ENCODE measurements at places on chromosomes 4 and X.

GRCh38 chrX:42577936-42578470 lies 200.0 kb downstream of the PPP1R2C start:
- DNase-seq = no peak

DNA sequence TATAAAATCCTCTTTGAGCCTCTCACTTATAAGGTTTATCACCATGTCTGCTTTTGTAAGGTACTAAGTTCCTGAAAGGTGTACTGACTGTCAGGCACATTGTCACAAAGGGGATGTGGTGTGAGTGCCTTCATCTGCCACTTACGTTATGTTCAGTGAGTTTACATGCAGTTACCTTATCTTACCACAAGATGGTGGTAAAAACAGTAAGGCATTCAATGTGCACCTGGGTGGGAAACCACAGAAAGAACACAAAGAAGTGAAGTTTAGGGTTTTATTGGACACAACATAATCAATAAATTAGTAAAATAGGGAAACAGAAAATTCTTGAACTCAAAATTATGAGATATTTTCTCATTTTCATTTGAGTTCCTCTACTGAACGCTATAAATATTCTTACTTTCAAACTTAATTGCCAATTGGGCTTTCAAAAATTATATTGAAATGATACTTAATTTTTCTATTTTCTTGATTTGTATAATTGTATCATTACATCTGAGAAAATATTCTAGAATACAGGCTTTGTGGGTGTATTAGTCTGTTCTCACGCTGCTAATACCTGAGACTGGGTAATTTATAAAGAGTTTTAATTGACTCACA lies 650.8 kb downstream of the PCDH7 start:
- peak; percentile 5 for DNase-seq

DNA sequence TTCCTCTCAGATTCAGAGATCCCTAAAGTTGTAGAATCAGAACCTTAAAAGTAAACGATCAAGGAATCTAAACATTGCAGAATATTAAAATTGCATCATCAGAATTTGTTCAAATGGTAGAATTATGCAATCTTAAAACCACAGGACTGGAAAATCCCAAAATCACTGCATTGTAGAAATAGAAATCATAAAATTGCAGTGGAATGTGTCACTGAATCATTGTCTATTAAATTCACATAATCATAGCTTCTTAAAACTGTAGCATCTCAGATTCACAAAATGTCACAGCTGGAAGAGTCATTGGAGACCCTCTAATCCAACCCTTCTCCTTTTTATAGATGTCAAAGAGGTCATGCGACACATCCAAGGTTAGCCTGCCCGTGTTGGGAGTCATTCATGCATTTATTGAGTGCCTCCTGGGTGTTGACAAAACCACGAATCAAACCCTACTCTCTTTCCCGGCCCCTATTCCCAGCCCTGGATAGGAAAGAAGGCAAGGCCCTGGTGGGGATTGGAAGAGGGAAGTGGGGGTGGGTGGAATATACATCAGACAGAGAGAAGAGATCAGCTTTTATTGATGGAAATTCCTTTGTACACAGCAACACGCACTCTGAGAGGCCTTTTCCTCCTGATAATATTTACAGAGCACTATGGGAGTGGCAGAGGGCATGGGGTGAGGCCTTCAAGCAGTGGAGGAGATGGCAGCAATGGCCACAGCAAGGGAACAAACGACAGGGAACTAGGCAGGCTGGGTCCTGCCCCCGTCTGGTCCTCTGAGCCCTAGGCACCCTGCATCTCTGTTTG lies 15.4 kb downstream of the IQSEC2 start:
- no peak for DNase-seq

GRCh38 chr4:105838082-105838481 lies 57.2 kb upstream of the NPNT start:
- DNase-seq = no peak

- DNase-seq = no peak
Observed at GRCh38 chr4:137980641-137981040, 261.5 kb downstream of the SLC7A11 start.

- DNase-seq = no peak
Observed at GRCh38 chrX:136674270-136674985, 26.5 kb downstream of the CD40LG start.

DNA sequence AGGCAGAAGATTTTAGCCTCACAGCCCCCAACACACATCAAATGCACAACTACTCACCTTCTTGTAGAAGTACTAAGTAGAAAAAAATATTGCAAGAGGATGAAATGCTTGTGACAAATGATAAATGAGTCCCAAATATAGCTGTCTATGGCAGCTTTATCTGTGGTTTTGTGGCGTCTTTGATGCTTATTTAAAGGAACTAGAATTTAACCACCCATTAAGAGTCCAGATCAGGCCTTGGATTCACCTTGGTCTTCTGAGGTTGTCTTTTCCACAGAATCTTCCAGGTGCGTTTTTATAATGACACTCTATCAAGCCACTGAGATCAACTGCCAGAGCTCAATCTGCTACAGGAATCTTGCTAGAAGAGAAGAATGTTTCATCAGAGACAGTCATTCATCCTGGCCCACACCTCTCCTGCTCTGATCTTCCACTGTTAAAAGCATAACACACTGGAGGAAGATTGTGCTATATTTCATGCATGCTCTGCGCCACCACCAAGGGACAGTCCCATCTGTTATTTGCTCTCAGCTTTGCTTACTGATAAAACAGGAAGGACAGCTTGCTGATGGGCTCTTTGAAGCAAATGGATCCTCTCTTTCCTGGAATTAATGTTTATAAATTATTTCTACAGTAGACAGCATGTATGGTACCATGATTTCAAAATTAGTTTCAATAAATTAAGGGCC lies 144.1 kb downstream of the SLC7A11 start:
- no peak for DNase-seq

- no peak for DNase-seq
Observed at GRCh38 chr4:14877246-14878225, 124.7 kb upstream of the CPEB2 start.
